SK-N-DZ (cell line): ENCODE measurements at places on chromosomes 6 and 20.
A peak's percentile ranks its signal among the peaks of the same experiment; 100 is the strongest.

GRCh38 chr6:85676086-85676729 lies 33.5 kb upstream of the SYNCRIP start:
- DNase-seq = no peak

DNA sequence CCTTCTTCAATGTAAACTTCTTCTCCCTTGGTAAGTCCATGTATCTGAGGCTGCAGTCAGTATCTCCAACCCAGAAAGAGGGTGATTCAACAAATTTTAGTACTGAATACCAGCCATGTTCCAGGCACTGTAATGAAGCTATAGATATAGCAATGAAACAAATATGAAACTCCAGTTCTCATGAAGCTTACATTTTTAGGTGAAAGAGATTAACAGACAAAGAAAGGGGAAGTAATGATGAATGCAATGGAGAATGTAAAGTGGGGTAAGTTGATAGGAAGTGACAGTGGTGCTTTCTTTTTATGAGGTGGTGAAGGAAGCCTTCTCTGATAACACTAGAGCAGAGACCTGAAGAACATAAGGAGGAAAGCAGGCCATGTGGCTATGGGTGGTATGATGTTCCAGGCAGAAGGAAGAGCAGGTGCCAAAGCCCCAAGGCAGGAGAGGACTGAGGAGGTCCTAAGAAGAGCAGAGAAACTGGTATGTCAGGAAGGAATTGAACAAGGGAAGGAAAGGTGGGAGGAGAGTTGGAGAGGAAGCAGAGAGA lies 143.6 kb downstream of the TFAP2B start:
- DNase-seq = no peak

- DNase-seq = no peak
Observed at GRCh38 chr6:28251661-28252008, 434 bp downstream of the ZKSCAN4 start.

DNA sequence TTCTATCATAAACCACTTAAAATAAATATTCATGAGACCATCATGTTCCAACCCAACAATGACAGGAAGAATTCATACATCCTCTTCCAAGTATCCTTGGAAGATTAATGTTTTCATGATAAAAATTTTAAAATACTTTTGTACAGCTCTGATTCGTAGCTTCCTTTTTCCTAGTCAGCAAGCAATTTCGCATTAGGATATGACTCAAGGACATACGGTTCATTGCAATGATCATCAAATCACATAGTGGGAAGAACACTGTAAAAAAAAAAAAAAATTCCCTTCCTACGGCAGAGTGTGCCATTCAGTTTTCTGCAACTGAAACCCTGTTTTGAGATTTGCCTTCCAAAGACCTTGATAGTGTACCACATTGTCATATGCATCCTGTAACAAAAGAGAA lies 35.3 kb upstream of the GFOD1 start:
- no peak for DNase-seq

GRCh38 chr6:96520171-96521115 lies 1.2 kb upstream of the UFL1 start:
- DNase-seq = peak; percentile 7
